ENCODE measurements at places on chromosomes 11 and 22.

GRCh38 chr11:1546536-1547466, 25.3 kb downstream of the DUSP8 start:
- peak; percentile 72 for DNase-seq

- DNase-seq: no peak
Measured at GRCh38 chr11:45414088-45414487, 127.9 kb upstream of the SYT13 start.

GRCh38 chr22:24516301-24516737, 21.2 kb downstream of the UPB1 start:
- DNase-seq: no peak

DNA sequence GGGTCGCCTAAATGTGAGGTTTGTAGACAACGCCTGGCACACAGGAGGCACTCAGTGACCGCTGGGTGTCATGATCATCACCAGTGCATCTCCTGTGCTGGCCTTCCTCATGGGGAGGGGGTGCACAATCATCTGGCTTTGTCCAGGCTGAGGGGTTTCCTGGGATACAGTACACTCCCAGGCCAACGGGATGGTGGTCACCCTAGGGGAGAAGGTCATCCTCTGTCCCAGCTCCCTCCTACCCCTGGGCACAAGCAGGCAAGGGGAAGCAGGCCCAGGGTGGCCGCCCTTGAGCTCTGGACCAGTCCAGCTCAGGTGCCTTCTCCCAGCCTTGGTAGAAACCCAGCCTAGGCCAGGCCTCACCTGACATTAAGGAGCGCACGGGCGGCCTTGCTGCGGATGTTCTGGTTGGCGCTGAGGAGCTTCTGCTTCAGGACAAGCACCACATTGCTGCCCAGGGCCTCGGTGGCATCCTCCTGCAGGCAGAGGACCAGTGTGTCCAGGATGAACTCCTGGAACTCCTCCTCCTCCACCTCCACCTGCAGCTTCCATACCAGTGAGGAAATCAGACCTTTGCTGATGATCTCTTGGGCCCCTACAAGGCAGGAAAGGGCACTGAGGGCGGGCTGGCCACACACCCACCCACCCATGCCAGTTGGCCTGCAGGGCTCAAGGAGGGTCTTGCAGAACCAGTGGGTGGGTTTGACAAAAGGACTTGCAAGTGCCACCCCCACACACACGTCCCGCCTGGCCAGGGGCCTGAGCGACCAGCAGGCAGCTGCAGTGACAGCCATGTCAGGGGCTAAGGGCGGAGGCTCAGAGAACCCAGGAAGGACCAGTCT, 6.6 kb upstream of the GNAZ start:
- DNase-seq: no peak

GRCh38 chr11:94595076-94595475, 27.9 kb downstream of the PIWIL4 start:
- DNase-seq: no peak

GRCh38 chr11:9615031-9615451, 41.6 kb downstream of the WEE1 start:
- peak; percentile 39 for DNase-seq

- DNase-seq: no peak
Measured at GRCh38 chr22:21710156-21710555, 25.4 kb downstream of the YPEL1 start.

DNA sequence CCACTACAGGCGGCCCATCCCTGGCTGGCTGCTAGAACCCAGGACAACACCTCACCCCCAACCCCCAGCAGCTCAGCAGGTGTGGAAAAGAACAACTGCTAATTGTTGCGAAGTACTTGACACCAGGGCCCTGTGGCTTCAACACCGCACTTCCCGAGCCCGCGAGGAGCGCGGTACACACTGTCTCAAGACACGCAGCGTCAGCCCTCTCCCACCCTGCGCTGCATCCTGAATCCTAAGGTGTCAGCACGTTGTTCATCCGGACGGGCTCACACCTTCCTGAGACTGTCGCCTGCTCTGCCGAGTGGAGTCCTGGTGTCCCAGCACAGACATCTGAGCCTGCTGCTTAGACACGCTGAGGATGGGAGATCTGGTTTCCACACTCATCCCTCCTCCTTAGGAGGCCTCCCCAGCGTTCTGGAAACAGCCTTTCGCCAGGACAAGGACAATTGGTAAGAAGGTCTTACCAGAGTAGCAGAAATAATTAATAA, 1336.2 kb downstream of the BRD1 start:
- no peak for DNase-seq

- DNase-seq: no peak
Measured at GRCh38 chr11:57313788-57314135, 11.0 kb downstream of the TNKS1BP1 start.

- DNase-seq: peak; percentile 85
Measured at GRCh38 chr22:31082606-31083376, 1.7 kb downstream of the SMTN start.

DNA sequence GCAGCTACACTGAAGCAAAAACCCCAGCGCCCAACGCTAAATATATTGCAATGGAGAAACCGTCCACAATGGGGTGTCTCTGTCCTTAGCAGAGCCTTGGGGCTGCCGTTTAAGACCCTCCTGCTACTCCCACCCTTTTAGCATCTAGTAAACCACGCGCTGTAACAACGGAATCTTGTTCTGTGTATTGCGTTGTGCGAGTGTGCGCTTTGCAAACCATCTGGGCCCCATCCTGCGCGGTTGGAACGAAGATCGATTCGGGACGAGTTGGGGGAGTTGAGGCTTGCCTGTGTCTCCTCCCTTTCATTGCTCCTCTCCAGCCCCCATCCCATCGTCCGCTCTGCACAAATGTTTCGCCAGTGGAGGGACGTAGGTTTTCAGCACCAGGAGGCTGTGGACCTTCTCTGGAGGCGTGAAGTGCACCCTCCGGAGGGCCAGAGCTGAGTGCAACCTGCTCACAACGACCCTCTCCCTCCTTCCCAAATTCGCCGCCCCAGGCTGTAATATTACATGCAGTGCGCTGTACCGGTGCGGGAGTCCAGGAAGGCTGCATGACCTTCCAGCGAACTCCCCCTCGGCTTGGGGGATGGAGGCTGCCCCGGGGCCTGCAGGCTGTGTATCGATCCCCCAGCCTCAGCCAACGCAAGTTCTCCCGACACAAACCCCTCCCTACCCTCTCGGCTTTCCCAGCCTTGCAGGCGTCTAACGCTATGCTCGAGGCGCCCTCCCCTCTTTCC, 1.6 kb upstream of the KMT2A start:
- peak; percentile 70 for DNase-seq

- DNase-seq: no peak
Measured at GRCh38 chr11:12433571-12434324, 56.4 kb downstream of the PARVA start.

- peak; percentile 58 for DNase-seq
Measured at GRCh38 chr11:117950993-117951961, 22.1 kb upstream of the TMPRSS13 start.

- no peak for DNase-seq
Measured at GRCh38 chr11:86219311-86220193, 25.0 kb upstream of the EED start.

Measured in activated CD4-positive, alpha-beta T cell treated with anti-CD3 and anti-CD28 coated beads for 36 hours (primary cell).